Fibroblast of villous mesenchyme (primary cell): ENCODE measurements at places on chromosomes 6 and 20. TPM values are rescaled to one million over a fixed set of nuclear protein-coding genes. Genes with fewer than 3 reads are reported as not detected.

Gene GNRH2
- under 0.01 TPM in 1 of 2 replicates, not detected in the other for total RNA-seq

Gene CST2
- not detected in 2 replicates for total RNA-seq

Gene MAFB
- total RNA-seq, result 0.43 and 0.64 TPM in 2 replicates

Gene SMOC2
- 0.32 TPM in 1 of 2 replicates, not detected in the other for total RNA-seq

Gene BPIFB2
- not detected in 2 replicates for total RNA-seq

Gene ADTRP
- 1.3 TPM in 2 replicates for total RNA-seq

Gene TUBB2B
- 4.8 and 5.2 TPM in 2 replicates for total RNA-seq

Gene ARG1
- not detected in 2 replicates for total RNA-seq

Gene LIME1
- 3.5 TPM in 2 replicates for total RNA-seq

Gene ID4
- 2.2 and 4.2 TPM in 2 replicates for total RNA-seq

Gene OLIG3
- total RNA-seq, result not detected in 2 replicates
